ENCODE measurements at places on chromosomes 5 and 9. TPM values are rescaled to one million over a fixed set of nuclear protein-coding genes. Genes with fewer than 3 reads are reported as not detected.

SOX30 gene
- total RNA-seq = not detected

LHX2 gene
- 1.1 TPM for total RNA-seq

ZNF608 gene
- 0.95 TPM for total RNA-seq

DNA sequence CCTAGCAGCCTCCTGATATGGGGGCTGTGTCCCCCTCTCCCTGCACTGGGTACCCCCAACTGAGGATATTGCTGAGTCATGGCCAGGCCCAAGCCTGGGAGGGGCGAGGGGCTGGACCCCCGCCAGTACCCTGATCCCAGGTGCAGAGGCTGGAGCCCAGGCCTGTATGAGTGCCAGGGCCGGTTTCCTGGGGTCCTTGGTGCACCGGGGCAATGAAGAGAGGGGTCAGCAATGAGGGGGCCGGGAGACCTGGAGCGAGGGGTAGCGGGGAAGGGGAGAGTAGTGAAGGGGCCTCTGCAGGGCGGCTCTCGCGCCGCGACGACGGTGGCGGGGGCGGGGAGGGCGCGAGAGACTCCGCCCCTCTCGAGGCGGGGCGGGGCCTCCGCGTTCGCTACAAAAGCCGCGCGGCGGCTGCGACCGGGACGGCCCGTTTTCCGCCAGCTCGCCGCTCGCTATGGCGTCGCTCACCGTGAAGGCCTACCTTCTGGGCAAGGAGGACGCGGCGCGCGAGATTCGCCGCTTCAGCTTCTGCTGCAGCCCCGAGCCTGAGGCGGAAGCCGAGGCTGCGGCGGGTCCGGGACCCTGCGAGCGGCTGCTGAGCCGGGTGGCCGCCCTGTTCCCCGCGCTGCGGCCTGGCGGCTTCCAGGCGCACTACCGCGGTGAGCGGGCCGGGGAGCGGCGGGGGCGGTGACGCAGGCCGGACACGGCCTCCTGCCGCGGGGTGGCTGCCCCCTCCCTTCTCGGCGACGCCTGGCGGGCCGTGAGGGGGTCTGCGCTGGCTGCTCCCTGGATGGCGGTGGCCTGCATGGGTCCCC, at the start of gene SQSTM1:
TSS of gene SQSTM1 (plus strand) at position 423 of the 815 bp plus-strand sequence. CDS start at position 455, 32 bp downstream.
- peak; percentile 75 for DNase-seq

GRCh38 chr5:176731506-176732160, 78.7 kb upstream of the UNC5A start:
- DNase-seq = no peak

DNA sequence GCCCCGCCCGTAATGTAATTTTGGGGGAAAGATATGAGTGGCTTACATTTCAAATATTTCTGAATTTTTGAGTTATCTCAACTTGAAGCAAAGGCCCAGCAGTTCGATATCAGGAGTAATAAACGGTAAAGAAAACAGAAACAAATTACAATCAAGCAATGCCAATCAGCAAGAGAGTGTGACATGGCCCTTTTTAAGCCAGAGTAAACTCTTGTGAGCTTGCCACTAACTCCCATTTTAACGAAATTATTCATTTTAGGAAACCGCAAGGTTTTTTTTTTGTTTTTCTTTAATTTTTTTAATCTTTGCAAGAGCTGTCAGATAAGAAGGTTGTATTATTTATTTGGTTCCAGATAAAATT, 17.6 kb upstream of the CDK7 start:
- DNase-seq = no peak

GRCh38 chr5:4636378-4636777, 503.8 kb upstream of the ADAMTS16 start:
- DNase-seq = no peak

DNA sequence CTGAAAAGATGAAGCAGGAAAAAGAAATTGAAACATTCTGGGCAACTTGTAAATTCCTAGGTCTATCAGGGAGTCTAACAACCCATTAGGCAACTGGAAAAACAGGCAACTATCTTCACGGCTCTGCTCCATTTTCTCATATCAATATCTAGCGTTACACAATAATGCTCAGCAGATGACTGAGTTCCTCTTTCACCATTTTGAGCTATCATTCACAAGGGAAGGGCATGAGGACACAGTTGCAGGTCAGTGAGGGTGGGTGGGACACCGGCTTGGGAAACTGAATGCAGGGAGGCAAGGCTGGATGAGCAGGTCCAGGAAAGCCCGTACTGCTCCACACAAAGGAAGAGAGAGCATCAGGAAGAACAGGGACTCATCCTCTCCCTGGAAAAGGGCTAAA, 67.0 kb downstream of the FRMD3 start:
- DNase-seq = no peak

Measured in PC-3 (cell line).